A549 treated with dexamethasone at 1 μM for 4 hours (cell line): ENCODE measurements at places on chromosomes 11 and 22. TPM values are rescaled to one million over a fixed set of nuclear protein-coding genes. Genes with fewer than 3 reads are reported as not detected.

MIF gene
- total RNA-seq, result 512 to 892 TPM (median 860 TPM) in 5 replicates

HBE1 gene
- total RNA-seq, result 0.09 to 0.19 TPM (median 0.11 TPM) in 4 of 5 replicates, not detected in the other

OR5P2 gene
- total RNA-seq, result not detected in 5 replicates

CASP1 gene
- total RNA-seq, result 0.21 to 0.30 TPM (median 0.30 TPM) in 3 of 5 replicates, not detected in the others

SPA17 gene
- 17.8 to 33.0 TPM (median 19.6 TPM) in 5 replicates for total RNA-seq

SCGB1C1 gene
- total RNA-seq, result not detected in 5 replicates

APOA4 gene
- not detected in 5 replicates for total RNA-seq

PTGDR2 gene
- total RNA-seq, result 0.05 to 0.14 TPM (median 0.10 TPM) in 5 replicates

AQP11 gene
- total RNA-seq, result 0.89 to 1.3 TPM (median 1.2 TPM) in 5 replicates
